ENCODE measurements at places on chromosomes 1 and 21.
A peak's percentile ranks its signal among the peaks of the same experiment; 100 is the strongest.

GRCh38 chr21:38170283-38170682, 86.5 kb upstream of the KCNJ15 start:
- DNase-seq, result no peak

DNA sequence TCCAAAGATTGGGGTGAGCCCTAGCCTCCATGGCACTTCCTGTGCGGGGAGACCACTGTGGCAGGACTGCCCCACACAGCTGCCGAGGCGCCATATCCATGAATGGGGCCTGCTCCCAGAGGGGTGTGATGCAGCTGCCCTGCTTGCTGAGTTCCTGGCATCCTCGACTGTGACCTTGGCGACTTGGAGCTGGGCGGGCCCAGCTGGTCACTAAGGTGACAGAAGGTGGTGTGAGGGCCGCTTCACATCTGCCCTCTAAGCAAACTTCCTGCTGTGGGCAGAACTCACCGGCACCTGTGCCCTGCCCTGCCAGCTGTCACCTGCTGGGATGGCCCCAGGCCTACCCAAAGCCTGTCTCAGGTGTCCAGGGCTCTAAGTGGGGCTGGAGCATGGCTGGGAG, 9.0 kb downstream of the TMEM61 start:
- no peak for DNase-seq

DNA sequence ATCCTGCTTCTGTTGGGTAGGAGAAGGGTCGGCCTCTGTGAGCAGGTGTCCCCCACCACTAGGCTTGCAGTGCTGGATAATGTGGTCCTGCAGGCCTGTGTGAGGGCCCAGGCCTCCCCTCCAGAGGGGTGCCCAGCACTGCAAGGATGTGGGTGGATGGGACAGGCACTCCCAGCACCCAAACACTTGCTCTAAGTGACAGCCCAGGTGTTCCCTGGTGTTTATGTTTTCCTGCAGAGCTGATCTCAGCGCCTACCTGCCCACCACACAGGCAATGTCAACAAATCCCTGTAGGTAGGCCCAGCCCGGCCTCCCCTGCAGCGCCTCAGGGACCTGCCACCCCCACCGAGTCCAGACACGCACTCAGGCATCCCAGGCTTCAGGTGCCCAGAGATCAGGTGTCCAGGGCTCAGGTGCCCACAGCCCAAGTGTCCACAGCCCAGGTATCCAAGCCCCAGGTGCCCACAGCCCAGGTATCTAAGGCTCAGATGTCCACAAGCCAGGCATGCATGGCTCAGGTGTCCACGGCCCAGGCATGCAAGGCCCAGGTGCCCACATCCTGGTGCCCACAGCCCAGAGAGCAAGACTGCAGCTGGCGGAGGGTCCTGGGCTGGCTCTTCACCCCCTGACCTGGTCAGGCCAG, 59.2 kb downstream of the WNT9A start:
- no peak for DNase-seq

DNA sequence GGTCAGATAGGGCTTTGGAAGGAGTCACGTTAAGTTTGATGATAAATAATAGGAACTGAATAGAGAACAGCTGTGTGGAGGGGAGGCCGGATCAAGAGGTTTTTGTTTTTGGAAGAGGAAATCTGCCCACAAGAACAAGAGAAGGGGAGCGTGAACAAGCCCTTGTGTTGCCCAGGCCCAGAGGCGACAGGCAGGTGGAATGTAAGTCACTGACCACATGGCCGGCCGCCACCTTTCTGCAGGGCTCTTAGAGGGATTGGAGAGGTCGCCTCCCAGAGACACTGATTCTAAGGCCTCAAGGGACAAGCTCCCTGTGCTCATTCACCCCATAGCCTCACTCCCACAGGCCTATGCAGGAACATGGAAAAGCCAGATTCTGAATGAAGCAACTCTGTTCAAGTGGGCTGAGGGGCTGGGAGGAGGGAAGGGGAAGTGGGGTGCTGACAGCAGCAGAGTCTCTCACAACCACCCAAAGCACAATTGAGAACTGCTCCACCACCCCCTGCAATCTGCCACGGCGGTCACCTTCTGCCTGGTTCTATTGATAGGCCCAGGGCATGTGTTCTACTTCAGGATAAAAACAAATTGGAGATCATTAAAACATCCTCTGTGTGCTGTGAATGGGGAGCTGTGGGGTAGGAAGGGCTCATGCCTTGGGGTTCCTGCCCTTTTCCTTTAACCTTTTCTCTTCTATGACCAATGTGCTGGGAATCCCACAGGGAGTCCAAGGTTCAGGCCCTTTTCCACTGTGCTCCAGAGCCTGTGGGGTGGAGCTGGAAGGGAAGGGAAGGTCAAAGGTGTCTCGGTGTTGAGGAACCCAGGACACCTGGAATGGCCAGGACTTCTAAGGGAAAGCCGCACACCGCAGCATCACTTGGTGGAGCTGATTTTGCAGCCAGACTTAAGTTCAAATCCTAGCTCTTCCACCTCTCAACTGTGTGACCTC, 63.3 kb upstream of the PARP1 start:
- DNase-seq, result no peak

DNA sequence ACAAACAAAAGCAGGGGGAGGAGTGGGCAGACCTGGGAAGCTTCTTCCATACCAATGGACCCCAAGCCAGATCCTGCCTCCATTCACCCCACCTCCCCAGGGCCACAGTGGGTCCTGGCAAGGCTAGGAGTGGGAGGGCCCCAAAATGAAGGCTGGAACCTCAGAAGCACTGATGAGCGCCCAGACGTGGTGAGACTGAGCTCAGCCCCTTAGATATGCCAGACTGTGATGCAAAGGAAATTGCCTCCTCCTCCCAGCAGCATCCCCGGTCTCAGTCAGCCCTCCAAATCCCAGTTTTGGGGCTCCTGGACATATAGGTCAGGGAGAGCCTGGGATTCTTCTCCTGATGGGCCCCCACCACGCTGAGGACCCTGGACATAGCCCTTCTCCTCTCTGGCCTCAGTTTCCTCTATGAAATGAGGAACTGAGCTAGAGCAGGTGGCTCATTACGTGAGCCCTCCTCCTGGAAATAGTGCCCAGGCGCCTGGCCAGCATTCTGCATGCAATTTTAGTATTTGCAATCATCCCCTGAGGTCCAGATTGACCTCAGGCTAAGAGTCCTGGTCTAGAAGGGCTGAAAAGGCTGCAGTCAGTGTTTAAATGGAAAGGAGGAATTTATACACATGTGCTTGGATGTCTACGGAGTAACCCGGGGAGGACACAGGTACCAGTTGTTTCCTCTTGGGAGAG, 33.5 kb downstream of the RHBG start:
- no peak for DNase-seq

DNA sequence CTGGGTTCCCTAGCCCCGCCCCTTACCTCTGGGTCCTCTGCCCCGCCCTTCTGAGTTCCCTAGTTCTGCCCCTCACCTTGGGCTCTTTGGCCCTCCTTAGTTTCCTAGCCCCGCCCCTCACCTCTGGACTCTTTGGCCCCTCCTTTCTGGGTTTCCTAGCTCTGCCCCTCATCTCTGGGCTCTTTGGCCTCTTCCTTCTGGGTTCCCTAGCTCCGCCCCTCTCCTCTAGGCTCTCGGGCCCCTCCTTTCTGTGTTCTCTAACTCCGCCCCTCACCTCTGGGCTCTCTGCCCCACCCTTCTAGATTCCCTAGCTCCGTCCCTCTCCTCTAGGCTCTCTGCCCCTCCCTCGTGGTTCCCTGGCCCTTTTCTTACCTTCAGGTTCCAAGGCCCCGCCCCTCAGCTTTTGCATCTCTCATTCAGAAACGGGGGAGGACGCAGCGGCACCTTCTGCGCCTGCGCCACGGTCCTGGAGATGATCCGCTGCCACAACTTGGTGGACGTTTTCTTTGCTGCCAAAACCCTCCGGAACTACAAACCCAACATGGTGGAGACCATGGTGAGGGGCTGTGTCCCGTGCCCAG, 88.5 kb downstream of the PTPRU start:
- DNase-seq, result peak; percentile 97

DNA sequence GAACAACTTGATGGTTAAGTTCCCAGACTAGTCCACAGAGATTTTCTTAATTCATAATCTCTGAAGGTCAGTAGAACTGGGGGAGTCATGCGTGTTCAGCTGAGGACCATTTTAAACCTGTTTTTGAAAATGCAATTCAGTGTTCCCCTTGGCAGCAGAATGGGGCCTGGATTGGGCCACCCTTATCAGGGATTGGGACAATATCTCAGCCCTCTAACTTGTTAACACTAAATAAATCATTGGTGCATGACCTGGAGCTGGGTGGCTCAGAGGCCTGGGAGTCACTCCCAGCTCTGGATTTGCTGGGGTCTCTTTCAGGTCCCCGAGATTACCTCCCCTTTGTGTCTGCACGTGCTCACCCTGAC, 55.3 kb downstream of the MRPS6 start:
- no peak for DNase-seq

- no peak for DNase-seq
These were observed 20.3 kb upstream of the AZIN2 start for GRCh38 chr1:33060579-33061083.

GRCh38 chr1:89640440-89640839, 7.5 kb downstream of the LRRC8C start:
- no peak for DNase-seq

GRCh38 chr21:32061729-32062128, 188.9 kb downstream of the HUNK start:
- no peak for DNase-seq

DNA sequence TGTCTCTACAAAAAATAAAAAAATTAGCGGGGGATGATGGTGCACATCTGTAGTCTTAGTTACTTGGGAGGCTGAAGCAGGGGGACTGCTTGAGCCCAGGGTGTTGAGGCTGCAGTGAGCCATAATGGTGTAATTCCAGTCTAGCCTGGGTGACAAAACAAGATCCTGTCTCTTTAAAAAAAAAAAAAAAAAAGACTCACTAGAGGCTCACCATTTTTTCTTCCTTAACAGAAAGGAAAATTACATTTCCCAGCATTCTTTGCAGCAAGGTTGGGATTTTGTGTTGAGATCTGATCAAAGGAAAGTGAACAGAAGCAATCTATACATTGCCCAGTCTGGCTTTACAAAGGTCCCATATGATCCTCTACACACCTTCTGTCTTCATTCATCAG, 21.5 kb downstream of the GFI1 start:
- DNase-seq, result no peak

- DNase-seq, result no peak
These were observed 7.3 kb upstream of the GIPC2 start for GRCh38 chr1:78038491-78038939.

- DNase-seq, result no peak
These were observed at the start of gene FNDC5 for GRCh38 chr1:32870615-32871363. TSS of gene FNDC5 (minus strand) at chr1:32870912.

DNA sequence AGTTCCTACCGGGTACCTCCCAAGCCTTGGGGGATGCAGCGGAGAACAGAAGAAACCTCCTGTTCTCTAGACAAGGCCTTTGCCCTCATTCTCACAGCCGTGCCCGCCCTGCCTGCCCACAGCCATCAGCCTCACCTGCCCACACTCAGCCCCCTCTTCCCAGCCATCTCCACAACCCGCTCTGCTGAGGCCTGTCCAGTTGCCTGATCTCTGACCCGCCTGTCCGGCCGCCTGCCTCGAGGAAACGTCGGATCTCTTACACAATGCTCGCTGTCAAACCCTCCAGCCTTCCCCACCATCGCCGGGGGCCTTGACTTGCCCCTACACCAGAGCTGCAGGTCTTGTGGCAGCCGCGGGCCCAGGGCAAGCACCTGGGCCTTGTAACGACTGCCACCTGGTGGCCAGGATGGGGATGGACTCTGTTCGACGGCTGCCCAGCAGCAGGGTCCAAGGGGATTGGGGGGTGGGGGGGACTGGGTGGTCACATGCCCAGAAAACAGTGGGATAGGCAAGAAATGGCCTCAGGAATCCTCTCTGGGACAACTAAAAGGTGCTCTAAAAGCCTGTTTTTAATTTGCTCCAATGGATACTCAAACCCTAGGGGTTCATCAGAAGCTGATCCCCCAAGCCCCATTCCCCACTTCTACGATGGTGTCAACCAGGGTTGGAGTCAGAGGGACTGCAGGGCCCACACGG, 31.0 kb downstream of the SLC45A1 start:
- peak; percentile 76 for DNase-seq

DNA sequence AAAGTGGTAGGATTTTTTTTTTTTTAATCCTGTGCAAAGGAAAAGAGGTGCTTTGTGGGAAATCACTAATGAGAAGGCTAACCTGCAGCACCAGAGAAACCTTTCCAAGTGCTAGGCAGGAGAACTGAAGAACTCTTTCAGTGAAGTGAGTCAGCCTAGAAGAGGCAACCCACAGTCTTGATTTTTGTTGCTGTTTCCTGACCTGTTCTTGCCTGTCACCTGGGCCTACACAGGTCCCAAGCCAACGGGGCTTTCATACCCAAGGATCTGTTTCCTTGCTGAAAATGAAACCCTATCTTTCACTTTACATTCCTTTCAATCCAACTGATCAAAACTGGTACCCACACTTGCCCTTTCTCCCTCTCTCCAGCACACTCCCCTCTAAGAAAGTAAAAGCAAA, 7.1 kb upstream of the IKBKE start:
- no peak for DNase-seq

DNA sequence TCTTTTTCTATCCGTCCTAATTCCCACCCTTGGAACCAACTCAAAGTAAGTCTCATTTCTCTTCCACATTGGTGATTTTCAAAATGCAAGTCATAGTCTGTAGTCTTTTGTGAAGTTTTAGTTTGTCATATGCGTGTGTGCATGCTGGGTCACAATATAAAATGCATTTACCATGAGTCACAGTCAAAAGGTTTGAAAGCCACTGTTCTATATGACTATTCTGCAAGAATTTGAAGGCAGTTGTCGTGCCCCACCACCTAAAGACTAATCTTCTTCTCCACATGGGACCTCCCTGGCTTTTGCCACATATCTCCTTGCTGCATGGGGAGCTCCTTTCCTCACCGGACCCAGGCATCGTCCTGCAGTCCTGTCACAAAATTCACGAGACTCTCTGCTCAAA, 1.6 kb downstream of the STPG1 start:
- no peak for DNase-seq

DNA sequence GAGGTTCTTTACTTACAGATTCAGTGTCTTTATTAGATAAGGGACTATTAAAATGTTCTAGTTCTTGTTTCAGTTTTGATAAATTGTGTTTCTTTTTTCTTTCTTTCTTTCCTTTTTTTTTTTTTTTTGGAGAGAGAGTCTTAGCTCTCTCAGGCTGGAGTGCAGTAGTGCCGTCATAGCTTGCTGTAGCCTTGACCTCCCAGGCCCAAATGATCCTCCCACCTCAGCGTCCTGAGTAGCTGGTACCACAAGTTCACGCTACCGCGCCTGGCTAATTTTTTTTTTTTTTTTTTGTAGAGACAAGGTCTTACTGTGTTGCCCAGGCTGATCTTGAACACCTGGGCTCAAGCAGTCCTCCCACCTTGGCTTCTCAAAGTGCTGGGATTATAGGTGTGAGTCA, 76.6 kb downstream of the TMEM200B start:
- no peak for DNase-seq

- DNase-seq, result no peak
These were observed 190.1 kb downstream of the HIVEP3 start for GRCh38 chr1:41728403-41729202.

Measured in iPS DF 6.9 (cell line).